ENCODE measurements at places on chromosomes 1 and 21.

DNA sequence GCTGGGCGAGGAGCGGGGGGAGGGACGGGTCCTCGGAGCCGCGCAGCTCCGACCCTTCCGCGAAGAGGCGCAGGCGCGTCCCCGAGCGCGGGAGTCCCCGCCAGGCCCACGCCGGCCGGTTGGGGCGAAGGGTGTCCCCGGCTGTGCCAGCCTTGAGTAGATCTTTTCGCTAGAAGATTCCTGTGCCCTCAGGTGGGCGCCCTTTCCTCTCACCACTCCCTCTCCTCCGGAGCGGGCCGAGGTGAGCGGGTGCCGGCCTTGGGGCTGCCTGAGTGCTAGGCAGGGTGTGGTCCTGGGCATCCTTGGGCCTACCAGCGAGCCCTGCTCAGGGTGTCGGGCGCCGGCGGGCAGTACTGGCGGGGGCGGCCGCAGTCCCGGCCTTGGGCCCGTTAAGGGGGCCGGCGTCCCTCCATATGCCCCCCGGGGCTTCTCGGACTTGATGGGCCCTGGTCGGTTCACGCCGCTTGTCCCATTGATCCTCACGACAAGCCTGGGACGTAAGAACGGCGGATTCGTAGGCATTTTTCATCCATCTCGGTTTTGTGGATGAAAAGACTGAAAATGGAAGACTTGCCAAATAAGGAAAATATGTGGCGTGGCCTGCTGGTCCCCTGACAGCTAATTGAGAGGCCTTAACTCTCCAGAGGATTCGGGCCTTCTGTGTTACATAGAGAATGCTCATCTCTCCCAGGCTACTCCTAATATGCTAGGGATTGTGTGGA, 712 bp downstream of the DEGS1 start:
- DNase-seq, result peak; percentile 44

GRCh38 chr21:23522751-23523150, 2084.5 kb downstream of the MRPL39 start:
- DNase-seq, result no peak

DNA sequence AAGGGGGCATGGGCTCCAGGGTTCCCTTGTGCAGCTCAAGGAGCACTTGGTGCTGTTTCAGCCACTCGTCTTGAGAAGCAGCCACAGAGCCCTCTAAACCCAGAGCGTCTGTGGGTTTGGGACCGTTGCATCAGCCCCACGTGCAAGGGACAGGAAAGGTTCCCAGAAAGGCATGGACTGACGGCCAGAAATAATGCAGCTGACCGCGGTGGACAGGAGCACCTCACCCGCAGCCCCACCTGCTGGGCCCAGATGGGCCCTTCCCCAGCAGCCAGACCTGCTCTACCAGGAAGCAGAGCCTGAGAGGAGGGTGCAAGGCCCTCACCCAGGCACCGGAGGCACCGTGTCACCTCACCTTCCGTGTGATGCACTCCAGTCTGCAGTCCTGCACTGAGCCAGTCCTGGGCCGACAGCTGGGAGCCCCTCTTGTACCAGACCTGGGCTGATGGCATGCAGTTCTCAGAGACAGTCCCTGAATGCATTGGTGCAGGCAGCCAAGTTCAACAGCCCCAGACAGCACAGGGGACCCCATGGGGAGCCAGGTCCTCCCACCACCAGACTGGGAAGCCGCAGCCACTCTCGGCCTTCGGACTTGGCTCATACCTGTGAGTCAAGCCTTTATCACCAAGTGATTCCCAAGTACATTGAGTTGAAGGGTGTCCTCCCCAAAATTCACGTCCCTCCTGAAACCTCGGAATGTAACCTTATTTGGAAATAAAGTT, 4.8 kb upstream of the TFF3 start:
- no peak for DNase-seq

DNA sequence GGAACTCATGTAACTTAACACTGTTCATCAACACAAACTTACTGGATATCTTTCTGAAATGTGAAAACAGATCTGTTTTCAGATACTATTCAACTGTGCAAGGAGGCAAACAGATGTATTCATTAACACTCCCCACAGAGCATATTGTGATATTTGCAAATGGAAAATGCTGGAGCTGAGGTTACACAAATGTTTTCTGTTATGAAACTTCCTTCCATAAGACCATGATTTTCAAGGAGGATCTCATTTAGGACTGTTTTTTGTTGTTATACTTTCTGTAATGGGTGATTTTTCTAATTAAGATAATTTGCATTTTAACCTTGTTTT, 56.1 kb downstream of the GABPA start:
- no peak for DNase-seq

- no peak for DNase-seq
Observed at GRCh38 chr1:53477651-53478501, 18.7 kb downstream of the DMRTB1 start.

DNA sequence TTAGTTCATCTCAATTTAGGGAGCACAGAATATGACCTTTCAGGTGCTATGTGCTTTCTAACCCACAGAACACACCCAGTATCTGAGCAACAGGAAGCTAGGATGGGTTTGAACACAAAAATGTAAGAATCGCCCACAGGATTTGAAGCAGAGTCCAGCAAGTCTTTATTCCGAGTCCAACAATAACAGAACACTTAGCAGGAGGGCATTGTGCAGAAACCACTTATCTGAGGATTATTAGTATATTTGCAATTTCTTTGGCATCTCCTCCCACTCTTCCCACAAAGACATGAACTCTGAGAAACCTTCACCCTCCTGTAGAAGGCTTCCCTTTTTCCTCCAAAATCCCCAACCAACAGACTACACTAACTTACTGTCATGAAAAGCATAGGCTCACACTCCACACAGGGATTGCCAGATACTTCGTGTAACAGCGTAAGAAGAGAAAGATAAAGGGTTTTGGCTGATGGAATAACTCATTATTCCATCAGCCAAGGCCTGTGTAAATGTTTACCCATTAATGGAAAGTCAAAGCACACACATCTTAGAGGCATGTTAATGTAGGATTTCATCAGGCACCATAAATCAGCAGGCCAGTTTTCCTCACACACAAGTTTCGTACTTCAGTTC, 16.1 kb downstream of the SIPA1L2 start:
- no peak for DNase-seq

- DNase-seq, result no peak
Observed at GRCh38 chr1:207240325-207241101, 81.0 kb upstream of the CD55 start.

DNA sequence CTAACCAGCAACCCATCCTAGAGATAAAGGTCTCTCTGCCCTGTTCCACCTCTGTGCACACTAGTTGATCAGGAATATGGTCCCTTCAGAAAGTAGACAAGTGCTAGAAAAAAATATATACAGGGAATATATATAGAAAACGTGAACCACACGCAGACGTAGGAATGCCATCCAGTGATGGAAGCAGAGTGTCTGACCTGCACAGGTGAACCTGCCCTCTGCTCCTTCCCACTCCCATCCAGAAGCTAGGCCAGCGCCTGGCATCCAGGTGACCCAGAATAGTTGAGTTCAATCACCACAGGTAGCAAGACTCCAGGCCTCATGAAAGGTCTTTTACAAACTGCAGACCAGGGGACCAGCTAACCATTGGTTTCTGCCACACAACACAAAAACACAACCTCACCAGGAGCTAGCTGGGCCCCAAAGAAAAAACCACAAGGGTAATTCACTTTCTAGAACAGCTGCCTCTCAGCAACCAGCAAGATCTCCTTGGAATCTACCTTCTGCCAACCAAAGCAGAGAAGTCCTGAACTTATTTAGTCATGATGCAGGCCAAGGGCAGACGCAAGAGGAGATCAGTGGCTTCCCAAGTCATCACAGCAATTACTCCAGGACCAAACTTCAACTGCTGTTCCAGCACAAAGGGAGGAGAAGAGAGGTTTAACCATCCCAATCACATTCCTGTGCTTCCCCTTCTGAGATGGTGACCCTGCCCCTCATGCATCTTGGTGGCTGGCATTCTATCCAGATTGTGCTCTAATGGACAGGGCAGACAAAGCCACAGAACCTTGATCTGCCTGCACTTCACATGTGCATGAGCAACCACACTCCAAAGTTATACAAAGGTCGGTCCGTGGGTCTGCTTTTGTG, 53.0 kb downstream of the GPR161 start:
- no peak for DNase-seq

- no peak for DNase-seq
Observed at GRCh38 chr1:209965996-209966395, 28.0 kb downstream of the SYT14 start.

DNA sequence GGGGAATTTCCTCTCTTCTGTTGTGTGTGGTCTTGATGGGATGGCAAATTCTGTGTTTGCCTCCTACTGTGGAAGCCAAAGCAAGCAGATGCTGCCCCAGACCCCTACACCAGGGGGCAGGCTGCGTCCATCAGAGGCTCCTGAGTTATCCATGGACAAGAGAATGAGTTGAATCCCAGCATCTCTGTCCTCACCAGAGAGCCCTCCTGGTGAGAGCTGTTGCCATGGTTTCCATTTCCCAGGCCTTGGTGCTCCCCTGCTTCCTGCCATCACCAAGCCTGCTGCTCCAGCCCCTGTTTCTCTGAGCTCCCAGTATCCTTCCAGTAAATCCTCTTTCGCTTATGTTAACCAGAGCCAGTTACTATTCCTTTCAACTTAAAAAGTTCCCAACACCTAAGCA, 20.4 kb upstream of the GNG12 start:
- DNase-seq, result no peak

DNA sequence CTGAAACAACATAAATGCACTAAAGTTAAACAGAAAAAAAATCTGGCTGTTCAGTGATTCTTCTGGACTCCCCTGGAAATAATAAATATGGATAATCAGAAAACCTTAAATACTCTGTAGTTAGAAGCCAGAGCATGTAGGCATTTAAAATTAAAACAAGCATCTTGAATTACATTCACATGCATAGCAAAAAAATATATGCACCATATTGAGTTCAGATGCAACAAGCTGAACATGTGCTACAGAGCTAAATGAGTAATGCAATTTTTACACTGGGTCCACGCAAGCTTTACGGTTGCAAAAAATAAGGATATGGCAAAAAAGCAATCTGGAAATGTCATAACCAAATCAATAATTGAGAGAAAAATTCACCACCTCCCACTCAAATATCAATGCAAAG, 11.5 kb upstream of the KCNT2 start:
- no peak for DNase-seq

DNA sequence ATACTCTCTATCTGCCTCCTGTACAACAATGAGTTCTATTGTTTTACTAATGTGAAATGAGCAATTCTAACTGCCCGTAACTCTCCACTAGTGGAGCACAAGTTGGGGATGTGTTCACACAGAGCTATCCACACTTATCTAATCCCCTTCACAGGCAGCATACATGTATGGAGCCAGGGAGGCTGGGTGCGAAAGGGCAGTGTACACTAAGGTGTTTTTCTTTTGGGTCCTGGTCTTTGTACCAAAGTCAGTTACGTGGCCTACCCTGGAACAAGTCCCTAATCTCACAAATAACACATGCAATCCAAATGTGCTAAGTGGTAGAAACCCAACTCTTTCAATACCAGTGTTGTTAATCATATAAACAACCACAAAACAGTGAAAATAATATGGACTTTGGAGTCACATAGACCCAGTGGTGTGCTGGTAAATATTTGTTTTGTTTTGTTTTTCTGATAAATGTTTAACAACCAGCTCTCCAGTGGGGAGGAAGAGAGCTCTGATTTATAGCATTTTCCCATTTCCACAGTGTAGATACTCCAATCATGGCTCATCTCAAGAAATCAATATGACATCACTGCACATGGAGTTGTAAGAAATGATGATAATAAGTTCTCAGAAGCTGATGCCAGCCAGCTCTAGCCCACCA, 319.9 kb upstream of the DUSP10 start:
- no peak for DNase-seq

Measured in activated CD4-positive, alpha-beta T cell treated with anti-CD3 and anti-CD28 coated beads, Interleukin-2, amount 50 U/mL, for 4 hours (primary cell).